ENCODE measurements at places on chromosomes 1 and 21.

DNA sequence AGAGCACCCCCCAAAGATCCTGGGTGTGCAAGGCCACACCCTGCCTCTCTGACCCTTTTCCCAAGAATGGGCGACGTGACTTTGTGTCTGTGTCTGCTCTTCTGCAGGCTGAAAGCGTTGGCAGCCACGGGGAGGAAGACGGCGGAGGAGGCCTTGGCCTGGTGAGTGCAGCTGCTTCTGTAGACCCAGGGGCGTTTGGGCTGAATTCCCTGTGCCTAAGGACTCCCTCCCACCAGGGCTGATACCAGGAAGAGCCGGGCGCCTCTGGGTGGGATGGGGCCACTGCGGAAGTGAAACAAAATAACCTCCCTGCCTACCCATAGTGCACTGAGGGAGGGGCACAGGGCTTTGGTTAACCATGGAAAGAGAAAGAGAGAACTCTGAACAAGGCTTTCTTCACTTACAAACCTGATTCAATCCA lies 2.5 kb downstream of the UBASH3A start:
- no peak for DNase-seq

DNA sequence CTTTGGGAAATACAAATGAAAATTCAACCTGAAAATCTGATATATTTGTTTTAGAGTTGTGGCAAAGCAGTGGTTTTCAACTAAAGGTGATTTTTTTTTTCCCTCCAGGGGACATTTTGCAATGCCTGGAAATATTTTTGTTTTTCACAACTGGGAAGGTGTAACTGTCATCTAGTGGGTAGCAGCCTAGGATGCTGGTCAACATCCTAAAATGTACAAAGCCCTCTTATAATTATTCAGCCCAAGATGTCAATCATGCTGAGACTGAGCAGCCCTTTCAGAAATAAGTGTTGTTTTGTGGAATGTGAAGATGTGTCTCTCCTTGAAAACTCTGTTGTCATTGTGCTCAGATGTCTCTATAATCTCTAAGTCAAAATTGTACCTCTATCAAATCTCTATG lies 95.2 kb upstream of the NCAM2 start:
- DNase-seq, result no peak

DNA sequence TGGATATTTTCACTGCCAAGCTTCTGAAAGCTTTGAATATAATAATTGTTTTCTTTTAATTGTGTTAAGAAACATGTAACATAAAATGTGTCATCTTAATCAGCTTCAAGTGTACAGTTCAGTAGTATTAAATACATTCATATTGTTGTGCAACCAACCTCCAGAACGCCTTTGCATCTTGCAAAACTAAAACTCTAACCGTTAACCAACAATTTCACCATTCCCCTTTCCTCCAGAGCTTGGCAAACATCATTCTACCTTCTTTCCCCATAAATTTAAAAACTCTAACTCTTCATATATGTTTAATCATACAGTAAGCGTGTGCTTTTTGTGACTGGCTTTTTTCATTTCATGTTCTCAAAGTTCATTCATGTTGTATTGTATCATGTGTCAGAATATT lies 2.1 kb downstream of the MNDA start:
- no peak for DNase-seq

DNA sequence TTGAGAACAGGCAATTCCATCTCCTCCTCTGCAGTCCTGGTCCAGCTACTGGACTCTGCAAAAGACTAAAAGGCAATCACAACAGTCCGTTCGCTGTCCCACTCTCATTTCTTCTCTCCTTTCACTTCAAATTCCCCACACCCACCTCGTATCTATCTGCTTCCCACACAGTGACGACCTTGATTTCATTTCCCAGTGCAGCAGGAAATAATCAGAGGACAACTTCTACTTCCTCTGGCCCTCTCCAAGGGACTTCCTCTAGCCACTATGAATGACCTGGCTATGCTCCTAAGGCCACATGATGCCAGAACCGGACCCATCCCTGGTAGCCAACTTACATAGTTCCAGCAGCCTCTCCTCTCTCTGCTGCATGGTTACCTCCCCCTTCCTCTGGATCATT lies 8.0 kb downstream of the NOL9 start:
- no peak for DNase-seq

DNA sequence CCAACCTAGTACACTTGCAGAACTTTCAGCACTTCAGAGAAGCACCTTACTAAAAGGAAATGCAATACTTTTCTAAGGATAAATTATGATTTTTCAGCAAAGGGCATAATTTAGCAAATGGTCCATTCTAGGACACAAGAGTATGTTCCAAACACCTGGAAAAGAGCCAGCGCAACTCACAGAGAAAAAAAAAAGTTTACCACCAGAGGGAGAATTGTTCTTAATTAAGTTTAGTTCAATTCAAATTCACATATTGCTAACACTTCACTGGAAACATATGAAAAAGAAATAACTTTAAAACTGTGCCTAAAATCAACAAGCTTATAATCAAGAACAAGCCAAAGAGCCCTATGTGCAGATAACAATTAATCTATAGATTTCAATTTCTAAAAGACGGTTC lies 338.1 kb downstream of the SEC16B start:
- DNase-seq, result no peak

GRCh38 chr1:47690341-47691250 lies 252.8 kb downstream of the FOXD2 start:
- no peak for DNase-seq

- DNase-seq, result peak; percentile 74
Observed at GRCh38 chr1:52552505-52553361, at the start of gene TUT4. TSS of gene TUT4 (minus strand) at chr1:52553092. CDS start at chr1:52526280, 26,812 bp downstream.

DNA sequence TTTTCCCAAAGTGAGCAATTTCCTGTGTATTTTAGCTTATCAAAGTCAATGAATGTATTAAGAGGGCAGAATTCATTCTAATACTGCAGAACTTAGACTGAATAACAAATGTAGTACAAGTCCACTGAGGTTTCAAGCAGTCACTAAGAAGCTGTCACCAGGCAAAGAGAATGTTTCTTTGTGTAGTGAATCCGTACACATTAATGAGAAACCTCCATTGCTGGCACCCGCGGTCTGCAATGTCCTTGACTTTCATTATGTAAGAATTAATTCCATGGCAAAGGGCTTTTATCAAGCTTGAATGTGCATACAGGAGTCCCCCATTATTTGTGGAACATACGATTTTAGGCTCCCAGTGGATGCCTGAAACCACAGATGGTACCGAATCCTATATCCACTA lies 719.5 kb upstream of the TMPRSS15 start:
- no peak for DNase-seq

- no peak for DNase-seq
Observed at GRCh38 chr1:204115116-204115515, 36.7 kb downstream of the ETNK2 start.

- DNase-seq, result no peak
Observed at GRCh38 chr1:3902111-3902511, 2.0 kb upstream of the C1orf174 start.

- no peak for DNase-seq
Observed at GRCh38 chr1:111737216-111738132, 1.7 kb downstream of the INKA2 start.

DNA sequence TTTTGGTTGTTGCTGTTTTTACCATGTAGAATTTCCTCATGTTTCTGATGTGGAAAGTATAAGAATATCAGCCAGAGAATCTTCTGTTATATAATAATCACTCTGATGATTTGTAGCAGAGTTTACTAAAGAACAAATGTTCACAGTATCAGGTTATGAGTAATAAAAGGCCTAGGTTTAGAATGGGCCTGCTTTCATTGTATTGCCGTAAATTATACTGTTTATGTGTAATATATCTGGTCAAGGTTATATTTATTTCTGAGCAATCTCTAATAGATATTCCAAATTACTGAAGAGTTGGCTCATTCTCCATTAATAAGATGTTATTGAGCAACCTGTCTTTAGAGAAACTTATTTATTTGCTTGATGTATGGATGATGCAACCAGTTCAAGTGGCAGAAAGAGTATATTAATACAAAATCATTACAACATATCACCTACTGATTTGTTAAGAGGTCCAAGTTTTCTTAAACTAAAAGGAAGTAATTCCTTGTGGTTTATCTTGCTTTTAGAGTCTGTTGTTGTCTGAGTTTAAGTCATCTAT lies 649.4 kb upstream of the CXADR start:
- DNase-seq, result no peak

DNA sequence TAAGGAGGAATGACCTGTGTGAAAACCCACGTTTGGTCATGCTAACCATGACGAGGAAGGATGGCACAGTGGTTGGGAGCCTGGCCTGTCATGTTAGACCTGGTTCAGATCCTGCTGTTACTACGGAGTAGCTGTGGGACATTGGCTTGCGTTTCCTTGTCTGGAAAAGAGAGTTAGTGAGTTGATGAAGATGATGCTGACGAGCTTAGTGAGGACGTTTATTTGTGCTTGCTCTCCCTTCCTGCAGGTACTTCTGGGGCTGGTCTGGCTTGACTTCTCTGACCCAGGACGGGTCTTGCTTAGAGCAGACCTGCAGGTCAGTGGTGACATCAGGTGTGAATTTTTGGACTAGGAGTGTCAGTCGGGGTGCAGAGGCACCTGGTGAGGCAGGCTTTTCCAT lies 14.7 kb downstream of the GALNT2 start:
- no peak for DNase-seq

GRCh38 chr1:181081395-181081794 lies 7.1 kb upstream of the IER5 start:
- DNase-seq, result no peak

- DNase-seq, result no peak
Observed at GRCh38 chr1:150660584-150660983, 31.2 kb upstream of the ENSA start.

DNA sequence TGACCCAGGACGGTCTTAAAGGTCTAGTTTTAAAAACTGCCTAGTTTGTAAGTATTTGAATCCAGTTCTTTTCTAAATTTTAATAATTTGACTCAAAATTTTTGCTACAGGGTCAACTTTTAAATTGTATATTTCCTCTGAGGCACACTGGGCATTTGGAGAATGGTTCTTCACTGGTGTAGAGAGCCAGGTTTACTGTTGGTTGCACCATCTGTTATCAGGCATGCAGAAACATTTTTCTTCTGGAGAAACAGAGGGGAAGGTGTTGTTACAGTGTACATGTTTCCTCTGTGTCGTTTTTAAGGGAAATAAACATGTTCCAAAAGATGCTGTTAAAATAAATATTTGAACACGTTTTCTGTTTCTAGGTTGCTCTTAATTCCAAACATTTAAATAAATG lies 39.0 kb upstream of the RWDD3 start:
- no peak for DNase-seq

DNA sequence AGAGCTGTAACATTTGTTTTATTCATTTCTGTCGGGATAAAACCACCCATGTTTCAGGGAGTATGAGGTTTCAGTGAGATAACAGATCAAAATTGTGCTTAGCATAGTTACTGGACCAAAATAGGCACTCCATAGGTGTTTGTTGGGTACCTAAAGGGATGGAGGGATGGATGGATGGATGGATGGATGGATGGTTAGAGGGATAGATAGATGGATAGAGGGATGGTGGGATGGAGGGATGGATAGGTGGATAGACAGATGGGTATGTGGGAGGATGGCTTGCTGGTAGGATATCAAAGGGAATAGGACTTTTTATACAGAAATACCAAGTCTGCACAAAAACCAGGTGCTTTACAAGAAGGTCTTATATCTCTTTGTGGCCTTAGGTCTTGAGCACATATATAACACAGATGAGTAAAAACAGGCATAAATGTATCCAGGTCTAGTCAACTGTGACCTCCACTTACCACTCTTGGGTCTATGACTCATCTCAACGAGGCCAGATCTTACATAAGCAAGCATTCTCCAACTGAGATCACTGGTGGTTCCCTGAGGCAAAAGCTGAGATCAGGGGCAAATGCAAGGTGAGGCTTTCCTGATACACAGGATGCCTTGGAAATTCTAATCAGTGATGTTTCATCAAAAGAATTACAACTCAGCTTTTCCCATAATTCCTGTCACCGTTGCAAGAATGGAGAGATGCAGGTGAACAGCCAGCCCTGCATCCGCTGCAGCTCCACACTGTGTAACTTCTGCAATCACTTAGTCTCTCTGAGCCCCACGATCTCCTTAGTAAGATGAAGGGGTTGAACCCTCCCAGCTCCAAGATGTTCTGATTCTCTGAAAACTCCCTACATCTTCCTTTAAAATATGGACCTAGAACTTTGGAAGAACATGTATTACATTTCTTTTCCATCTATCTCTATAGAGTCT lies 32.0 kb downstream of the PTAFR start:
- DNase-seq, result no peak

- no peak for DNase-seq
Observed at GRCh38 chr1:10841118-10841517, 44.7 kb upstream of the CASZ1 start.

DNA sequence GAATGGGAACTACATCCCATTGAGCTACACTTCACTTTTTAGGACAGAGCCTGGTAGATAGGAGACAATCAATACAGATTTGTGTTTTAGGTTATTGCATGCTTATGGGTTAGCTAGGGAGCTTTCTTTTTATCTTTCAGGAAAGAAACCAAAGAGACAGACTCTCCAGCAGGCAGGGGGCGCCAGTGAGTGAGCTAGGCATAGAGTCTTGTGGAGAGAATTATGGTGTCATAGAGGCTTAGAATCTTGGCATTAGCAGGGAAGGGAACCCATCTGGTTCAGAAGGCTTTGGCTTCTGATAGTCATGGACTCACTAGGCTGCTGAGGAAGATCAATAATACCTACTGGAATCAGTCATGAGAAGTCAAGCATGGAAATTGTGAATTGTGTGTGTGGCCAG lies at the start of gene SMCP:
Gene SMCP (plus strand): TSS at position 281 of the 400 bp plus-strand sequence. CDS start 6,101 bp downstream, outside the sequence.
- DNase-seq, result no peak

GRCh38 chr1:3365523-3366125 lies 88.8 kb upstream of the ARHGEF16 start:
- DNase-seq, result no peak

GRCh38 chr1:63774617-63775417 lies 1.0 kb downstream of the ROR1 start:
- DNase-seq, result peak; percentile 40

- DNase-seq, result no peak
Observed at GRCh38 chr1:40834968-40835545, 27.1 kb downstream of the CITED4 start.

DNA sequence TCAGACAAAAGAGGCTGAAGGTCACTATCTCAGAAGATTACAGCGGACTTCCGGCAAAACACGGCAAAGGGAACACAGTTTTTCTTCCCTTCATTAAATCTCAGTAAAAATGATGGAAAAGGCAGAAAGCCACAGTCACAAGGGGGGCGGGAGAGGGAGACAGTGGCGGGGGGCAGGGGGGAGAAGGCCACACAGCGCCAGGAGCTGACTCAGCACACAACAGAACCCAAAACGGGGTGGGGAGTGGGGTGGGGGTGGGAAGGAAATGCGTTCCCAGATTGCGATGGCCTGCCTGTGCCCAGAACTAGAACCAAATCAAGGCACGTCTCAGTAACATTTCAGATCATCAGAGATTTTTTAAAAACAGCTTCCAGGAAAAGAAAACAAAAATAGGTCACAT lies 13.4 kb downstream of the CFAP74 start:
- no peak for DNase-seq

GRCh38 chr1:94281361-94282142 lies 44.2 kb upstream of the ARHGAP29 start:
- DNase-seq, result no peak

All from frontal cortex (tissue), 4 donors.